ENCODE measurements at places on chromosomes 1 and 21.

DNA sequence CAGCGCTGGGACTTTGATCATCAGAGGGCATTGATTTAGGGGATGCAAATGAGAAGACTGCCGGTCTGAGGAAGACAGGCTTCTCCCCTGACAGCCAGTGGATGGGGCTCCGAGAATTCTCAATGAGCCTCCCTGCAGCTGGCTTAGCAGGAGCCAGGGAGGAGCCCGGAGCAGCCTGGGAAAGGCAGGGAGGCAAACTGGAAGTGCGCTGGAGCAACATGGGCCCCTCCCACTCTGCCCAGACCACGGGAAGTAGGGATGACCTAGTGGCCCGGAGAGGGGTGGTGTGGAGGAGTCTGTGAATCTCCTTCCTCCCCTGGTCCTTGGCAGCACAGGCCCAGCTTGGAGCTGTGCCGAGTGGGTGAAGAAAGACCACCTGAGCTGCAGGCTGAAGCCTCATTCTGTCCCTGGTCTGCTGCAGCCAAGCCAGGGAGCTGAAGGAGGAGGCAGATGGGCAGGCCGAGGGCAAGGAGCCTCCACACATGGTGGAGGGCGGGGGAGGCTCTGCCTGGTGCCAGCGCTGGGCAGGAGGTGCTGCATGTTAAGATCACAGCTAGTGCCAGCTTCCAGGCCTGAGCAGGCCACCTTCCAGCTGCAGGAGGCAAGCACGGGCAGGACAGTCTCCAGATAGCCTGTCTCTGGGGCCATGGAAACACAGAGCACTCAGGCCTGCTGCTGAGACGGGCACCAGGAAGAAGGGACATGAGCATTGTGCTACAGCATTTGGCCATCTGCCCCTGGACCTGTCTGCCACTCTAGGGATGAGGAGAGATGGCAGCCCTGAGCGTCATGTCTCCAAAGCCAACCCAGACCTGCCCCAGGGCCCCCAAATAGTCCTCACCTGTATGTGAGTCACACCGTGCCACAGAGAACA is 12.2 kb upstream of the CLSTN1 start:
- DNase-seq = no peak

- no peak for DNase-seq
These were observed 84.6 kb downstream of the MATN1 start for GRCh38 chr1:30638811-30639210.

DNA sequence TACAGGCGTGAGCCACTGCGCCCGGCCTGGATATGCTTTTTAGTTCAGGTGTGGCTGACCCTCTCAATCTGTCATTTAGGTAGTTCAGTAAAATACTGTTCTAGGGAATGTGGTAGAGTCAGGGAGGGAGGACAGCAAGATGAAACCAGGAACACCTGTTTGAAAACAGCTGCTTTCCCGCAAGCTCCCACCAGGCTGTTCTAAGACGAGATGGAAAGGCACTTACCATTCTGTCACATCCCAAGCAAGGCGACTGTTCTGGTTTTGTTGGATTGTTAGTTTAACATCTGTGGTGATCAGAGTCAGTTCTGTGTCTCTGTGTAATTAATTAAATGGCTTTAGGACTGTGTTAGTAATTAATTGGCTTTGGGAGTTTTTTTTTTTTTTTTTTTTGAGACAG is 2.9 kb downstream of the CHAF1B start:
- DNase-seq = no peak

DNA sequence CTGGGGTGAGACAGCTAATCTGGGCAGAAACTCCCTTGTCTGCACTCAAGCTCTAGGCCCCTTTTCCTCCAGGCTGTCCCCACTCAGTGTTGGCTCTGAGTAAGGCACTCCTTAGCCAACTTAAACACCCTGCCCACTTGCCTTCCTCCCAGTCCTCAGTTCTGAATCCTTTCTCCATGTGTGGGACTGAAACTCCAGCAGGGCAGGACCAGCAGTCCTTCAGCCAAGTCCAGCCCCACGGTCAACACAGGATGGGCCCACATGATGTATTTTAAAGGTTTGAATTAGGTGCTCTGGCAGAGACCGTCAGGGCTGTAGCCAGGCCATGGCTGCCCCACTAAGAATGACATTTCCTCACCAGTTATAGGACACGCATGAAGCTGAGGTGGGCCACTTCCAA is 107.8 kb downstream of the EDEM3 start:
- no peak for DNase-seq

DNA sequence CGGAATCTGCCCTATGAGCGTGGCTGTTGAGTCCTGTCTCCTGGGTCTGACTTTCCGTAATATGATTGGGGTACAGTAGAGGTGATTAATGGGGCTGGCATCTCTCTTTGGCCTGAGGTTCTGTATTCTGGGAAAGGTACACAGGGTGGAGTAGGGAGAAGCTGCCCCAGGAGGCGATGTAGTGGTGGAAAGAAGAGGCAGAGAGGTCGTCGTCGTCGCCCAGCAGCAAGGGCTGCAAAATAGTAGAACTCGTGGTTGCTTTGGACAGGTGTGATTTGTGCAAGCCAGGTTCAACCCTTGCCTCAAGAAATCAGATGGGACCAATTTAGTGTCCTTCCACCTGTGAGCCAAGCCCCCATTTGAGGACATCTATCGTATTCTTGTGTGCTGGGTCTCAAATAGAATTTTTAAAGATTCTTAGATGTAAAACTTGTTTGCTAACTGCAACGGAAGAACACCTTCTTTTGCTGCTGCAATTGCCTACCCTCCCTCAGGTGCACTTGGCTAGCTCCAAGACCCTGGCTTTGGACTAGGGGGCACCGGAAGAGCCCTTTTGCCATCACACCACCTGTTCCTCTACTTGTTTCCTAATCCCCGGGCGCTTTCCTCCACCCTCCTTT is 1.3 kb upstream of the HMGN2 start:
- DNase-seq = no peak

DNA sequence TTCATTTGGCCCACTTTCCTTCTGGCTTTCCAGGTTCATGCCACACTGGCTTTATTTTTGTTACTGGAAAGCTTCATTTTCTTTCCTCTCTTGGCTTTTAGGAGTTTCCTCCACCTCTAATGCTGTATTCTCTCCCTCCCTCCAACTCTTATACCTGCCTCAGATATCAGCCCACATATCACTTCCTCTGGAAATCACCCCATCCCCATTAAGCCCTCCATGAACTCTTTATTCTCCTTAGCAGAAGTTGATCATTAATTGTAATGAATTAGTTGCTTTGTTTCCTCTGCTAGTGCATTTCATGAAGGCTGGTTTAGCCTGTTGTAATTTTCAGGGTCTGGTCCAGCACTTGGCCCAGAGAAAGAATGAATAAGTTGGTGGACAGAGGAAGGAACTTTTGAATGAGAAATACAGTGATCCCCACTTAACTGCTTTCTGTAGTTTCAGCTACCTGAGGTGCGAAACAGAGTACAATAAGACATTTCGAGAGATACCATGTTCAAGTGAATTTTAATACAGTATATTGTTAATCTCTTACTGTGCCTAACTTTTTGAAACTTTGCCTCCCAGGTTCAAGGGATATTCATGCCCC is 1.7 kb downstream of the SOAT1 start:
- DNase-seq = no peak

DNA sequence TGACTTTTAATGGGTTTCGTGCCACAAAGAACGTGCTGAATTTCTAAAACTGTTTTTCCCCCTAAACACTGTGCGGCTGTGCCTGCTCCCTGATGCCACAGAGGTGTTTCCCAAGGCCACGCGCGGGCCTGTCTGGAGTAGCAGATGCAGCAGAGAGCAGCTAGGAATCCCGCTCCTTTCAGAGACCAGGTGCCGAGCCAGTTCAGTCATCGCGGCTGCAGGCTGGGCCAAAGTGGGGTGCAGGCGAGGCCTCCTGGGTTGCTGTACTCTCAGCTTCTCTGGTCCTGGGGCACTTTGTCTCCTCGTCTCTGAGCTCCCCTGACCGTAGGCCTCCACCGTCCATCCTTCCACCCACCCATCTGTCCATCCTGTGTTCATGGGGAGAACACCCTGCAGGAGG is 17.4 kb upstream of the DIP2A start:
- no peak for DNase-seq
